ENCODE measurements at places on chromosomes 6 and 20.

DNA sequence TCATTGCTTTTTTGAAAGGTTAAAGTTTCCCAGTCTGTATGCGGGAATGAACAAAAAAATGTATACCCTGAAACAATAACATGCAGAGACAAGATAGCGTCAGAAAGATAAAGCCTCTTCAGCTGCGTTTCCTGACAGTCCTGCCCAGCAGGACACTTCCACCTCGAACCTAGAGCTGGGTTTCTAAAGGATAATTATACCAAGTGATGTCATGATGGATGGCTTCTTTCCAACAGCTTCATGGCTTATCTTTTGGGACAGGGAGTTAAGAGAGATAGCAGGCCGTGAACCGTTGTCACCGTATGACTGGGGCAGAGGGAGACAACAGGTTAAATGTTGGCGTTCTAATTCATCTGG lies 267.6 kb upstream of the SGK1 start:
- DNase-seq, result no peak

DNA sequence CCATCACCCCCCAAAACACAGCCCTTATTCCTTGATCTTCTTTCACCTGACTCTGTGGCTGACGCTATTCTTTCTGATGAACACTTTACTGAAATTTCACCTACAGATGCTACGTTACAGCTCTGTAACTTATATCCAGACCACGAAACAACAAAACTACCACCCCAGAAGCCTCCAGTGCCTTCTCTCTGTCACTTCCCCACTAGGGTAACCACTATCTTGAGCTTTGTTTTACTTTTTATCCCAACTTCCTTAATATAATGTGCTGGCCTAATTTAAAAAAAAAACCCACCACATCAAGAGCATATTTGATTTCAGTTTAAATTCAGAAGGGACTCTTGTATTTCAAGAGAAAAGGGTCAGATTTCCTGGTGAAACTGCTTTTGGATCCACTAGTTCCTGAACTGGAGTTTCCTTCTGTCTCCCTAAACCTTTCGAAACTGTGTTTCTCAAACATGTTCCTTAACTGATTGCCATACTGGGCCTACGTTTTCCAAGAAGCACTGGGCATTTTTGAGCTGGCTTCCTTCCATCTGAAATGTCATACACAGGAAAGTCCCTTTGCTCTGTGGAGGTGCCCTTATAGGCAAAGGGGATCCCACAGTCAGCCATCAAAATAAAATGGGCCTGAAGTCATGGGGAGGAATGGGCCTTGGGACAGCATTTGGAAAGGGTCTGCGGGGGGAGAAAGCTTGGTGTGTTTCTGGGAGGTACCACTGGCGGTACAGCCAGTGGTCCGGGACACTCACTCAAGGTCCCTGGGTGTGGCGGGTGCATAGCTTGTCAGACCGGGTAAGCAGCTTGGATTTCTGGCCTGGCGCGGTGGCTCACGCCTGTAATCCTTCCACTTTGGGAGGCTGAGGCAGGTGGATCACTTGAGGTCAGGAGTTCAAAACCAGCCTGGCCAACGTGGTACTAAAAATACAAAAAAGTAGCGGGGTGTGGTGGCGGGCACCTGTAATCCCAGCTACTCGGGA lies 25.8 kb upstream of the RTF2 start:
- no peak for DNase-seq

DNA sequence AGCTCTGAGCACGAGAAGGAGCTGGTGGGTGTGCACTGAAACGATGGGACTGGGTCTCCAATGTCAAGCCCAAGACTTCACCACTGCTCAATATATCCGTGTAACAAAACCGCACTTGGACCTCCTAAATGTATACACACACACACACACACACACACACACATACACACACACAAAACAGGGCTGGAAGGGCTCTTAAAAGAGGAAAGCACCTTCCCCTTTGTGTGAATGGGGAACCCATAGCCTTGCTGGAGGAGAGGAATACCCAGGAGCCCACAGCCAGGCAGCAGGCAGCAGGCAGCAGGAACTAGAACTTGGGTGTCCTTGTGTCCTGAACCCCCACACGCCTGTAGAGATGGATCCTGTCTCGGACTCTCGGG lies 29.8 kb downstream of the TGM2 start:
- no peak for DNase-seq

DNA sequence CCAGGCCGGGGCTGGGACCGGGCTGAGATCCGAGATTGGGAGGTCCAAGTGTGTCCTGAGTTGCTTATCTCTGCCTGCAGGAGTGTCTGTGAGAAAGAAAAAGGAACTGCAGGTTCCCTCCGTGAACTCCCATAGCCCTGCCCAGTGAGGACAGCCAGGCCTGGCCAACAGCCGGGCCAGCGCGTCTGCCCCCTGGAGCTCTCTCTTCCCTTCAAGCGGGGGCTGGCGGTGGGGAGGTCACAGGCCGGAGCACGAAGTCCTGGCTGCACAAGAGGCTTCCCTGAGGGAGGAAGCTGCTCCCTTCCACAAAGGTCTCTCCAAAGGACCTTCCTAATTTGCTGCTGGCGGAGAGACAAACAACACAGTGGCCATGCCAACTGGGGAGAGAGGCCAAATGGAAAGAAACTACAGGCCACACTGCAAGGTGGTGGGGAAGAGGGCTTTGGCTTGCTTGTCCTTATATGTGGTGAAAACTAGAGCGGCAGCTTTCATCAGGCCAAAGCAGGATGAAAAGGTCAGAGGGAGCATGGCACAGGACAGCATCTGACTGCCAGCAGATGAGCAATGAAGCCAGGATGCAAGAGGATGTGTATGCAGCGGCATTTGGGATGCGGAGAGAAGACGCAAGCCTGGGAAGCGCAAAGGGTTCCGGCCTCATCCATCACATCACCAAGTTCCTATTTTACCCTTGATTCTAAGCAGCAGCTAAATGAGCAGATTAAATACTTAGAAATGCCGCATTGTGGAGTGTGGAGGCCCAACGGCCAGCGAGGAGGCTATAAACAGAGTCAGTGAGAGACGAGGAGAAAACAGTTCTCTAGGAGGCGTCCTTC lies 260.0 kb downstream of the ERMARD start:
- DNase-seq, result no peak

GRCh38 chr6:43992126-43992663 lies 135.1 kb downstream of the MRPL14 start:
- DNase-seq, result no peak

DNA sequence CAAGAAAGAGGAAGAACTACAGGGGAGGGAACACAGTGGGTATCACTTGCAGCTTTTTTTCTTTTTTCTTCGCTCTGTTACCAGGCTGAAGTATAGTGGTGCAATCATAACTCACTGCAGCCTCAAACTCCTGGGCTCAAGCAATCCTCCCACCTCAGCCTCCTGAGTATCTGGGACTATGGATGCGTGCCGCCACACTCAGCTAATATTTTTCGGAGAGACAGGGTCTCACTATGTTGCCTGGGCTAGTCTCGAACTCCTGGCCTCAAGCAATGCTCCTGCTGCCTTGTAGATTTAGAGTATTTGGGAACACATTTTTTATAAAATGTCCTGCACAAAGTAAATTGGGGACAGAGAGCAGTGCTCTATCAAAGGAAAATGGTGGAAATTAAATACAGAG lies 28.3 kb downstream of the PARD6B start:
- DNase-seq, result no peak

- DNase-seq, result no peak
These were observed 1.9 kb downstream of the VWA7 start for GRCh38 chr6:31775184-31775583.

DNA sequence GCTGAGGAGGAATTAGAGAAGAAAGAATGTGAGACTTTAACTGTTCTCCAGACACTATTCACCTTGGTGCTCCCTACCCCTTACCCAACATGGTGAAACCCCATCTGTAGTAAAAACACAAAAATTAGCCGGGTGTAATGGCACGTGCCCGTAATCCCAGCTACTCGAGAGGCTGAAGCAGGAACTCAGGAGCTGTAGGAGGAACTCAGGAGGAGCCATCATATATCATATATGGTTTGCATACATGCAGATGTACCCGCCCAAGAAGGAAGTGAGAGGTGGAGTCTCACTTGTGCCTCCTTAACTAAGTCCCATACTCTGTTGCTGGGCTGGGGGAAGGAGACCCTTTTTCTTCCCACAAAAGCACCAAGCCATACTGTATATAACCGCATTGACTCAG lies 35.5 kb upstream of the ME1 start:
- no peak for DNase-seq

DNA sequence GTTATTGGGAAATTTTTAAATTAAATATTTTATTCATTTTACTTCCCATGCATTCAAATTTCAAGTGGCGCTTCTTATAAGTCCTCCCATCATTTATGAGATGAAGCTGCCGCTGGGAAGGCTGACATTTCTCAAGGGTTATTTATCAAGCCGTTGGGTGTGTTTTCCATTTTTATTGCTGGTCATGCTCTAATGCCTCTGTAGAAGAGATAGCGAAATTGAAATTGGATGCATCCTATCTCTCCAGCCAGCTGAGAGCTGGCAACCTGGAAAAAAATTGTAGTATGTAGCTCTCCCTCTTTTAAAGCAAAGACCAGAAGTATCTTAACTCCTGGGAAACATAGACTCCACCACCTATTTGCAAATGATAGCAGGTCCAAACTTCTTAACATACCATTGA lies 135.9 kb downstream of the C6orf118 start:
- DNase-seq, result no peak

DNA sequence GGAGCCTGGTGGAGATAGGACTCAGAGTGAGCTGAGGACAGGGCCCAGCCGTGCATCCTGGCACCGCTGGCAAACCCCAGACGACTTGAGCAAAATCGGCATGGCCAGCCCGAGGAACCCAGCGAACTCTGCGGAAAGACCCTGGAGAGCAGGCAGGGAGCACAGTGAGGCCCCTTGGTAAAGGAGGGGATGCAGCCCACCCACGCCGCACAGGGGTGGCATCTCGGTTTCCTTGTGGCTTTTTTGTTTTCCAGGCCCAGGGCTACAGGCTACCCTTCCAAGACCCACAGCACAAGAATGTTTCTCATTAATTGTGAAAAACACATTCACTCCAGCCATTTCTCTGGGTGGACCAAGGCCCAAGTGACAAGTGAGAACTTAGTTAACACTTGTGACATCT lies 71.4 kb downstream of the BMP7 start:
- DNase-seq, result no peak

DNA sequence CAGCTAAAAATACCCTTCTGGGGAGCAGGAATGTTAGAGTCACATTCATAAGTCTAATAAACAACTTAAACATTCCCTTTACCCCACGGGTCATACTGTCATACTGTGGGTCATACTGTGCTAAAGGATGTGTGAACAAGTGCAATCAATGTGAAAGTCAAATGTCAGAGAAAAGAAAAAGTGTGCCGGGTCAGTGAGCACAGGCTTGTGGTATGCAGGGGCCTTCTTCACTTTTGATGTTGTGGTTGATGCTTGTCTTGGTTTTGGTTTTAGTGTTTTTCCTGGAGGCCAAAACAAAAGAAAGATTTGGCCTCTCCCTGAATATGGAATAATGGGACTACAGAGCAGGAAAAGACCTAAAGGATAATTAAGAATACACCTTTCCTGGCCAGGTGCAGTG lies 267.9 kb upstream of the PLN start:
- no peak for DNase-seq

DNA sequence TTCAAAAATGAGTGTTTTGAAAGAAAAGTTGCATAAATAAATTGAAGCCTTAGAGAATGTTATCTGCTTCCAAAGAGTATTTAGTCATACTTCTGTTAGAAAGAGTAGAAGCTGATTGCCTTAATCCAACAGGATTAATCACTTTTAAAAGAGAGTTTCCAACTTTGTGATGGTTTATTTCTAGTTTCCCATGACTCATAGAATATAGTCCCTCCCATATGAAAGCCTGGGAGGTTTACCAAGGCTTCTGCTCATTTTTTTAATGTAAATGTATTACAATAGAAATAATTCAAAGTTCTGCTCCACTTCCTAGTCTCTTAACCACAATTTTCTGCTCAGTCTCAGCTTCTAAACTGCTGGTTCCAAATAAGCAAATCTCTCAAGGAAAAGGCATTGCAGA lies 118.0 kb upstream of the IRAK1BP1 start:
- no peak for DNase-seq

GRCh38 chr6:155452576-155452975 lies 3.1 kb downstream of the NOX3 start:
- no peak for DNase-seq

DNA sequence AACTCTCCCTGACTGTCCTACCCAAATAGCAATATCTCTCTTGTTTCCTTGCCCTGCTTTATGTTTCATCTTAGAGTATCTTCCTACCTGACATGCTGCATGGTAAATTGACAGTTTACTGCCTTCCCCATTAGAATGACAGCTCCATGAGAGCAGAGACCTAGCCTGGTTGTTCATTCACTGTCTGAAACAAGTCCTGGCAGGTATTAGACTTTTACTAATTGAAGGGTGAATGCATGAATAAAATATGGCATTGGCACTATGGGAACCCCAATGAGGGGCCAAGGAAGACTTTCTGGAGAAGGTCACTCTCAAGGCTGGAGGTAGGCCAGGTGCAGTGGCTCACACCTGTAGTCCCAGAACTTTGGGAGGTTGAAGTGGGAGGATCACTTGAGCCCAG lies 3.8 kb upstream of the CITED2 start:
- DNase-seq, result no peak

DNA sequence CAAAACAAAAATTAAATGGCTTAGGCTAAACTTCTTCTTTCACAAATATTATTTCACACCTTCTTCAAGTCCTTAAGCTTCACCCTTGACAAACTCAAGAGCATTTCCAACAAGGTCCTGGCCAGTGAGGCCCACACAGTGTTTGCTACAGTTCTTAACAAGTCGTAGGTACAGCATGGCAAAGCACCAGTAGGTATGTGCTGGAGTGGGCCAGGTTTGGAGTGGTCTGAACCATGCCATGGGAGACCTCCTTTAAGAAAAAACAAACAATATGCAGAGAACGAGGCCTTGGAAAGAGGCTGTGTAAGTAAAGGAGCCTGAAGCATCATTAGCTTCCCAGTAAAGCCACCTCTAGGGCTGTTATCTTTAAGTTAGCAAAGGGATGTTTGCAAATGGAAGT lies 154.3 kb upstream of the SNX9 start:
- DNase-seq, result no peak

DNA sequence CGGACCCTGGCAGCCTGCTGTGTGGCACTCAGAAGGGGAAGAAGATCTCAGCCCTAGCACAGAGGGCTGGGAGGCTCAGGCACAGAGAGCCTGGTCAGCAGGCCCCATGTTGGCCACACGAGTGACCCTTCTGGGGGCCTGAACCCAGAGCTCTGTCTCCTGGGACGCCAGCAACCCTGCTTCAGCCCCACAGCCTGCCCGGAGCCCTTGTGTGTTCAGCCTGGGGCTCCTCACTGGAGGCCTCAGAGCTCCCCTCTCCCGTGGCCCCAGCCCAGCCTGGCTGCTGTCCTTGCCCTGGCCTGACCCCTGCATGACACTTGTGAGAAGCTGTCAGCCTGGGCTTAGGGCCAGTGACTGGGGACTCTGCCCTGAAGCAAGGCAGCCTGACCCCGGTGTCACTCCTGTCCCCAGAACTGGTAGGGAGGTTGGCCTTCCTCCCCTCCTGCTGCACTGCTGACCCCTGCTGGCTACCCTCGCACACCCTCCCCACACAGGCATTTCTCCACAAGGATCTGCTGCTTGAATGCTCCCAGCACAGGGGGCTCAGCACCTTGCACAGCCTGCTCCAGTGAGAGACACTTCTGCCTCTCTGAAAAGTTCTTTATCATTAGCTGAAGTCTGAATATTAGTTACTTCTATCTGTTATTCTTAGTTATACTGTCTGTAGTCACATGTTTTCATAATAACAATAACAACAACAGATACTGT lies 15.4 kb upstream of the IP6K3 start:
- no peak for DNase-seq

GRCh38 chr6:5113096-5113495 lies 28.0 kb downstream of the PPP1R3G start:
- DNase-seq, result no peak

GRCh38 chr6:163085426-163085825 lies 329.1 kb upstream of the QKI start:
- no peak for DNase-seq

Data from activated gamma-delta T cell treated with anti-CD3 and anti-CD28 coated beads, Interleukin-2, amount 50 U/mL, for 16 hours (primary cell).